ENCODE measurements at places on chromosomes 5 and 9.

GRCh38 chr5:169303119-169303515, 2.2 kb upstream of the SLIT3 start:
- no peaks in the 10 kb centered on the region for H3K36me3 ChIP-seq
- H3K4me1 ChIP-seq: no peaks in the 10 kb centered on the region
- peaks cover 20% of the 10 kb centered on the region for H3K27me3 ChIP-seq
- no peak overlapping the region for H3K27ac ChIP-seq
- H3K4me3 ChIP-seq: no peak overlapping the region
- no peak for DNase-seq

DNA sequence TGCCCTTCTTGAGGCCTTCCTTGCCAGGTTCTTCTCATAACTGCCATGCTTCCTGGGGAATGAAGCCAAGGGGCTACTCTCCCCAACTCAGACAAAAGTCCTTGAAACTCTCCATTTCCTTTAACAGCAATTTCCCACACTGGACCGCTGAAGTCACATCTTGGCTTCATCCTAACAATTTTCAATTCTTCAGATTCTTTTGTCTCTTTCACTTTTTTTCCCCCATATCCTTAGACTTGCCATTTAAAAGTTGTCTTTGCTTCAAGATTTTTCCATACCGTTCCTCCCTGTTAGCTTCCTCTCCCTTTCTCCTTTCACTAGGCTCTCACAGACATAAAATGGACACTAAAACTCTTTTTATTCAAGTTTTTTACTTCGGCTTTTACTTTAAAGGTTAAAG, 93.1 kb upstream of the ITGA1 start:
- H3K4me3 ChIP-seq: no peak overlapping the region
- no peaks in the 10 kb centered on the region for H3K27me3 ChIP-seq
- no peak overlapping the region for H3K27ac ChIP-seq
- DNase-seq: no peak
- H3K4me1 ChIP-seq: no peaks in the 10 kb centered on the region
- H3K36me3 ChIP-seq: no peaks in the 10 kb centered on the region

GRCh38 chr5:111704452-111705085, 52.4 kb downstream of the NREP start:
- H3K4me1 ChIP-seq: peaks cover 4% of the 10 kb centered on the region
- H3K4me3 ChIP-seq: no peak overlapping the region
- DNase-seq: no peak
- no peaks in the 10 kb centered on the region for H3K27me3 ChIP-seq
- no peaks in the 10 kb centered on the region for H3K36me3 ChIP-seq

- H3K27ac ChIP-seq: no peak overlapping the region
- no peaks in the 10 kb centered on the region for H3K27me3 ChIP-seq
- no peaks in the 10 kb centered on the region for H3K4me1 ChIP-seq
- no peaks in the 10 kb centered on the region for H3K36me3 ChIP-seq
- DNase-seq: no peak
These were observed 143.7 kb downstream of the PTTG1 start for GRCh38 chr5:160565376-160565775.

GRCh38 chr5:56108246-56108645, 113.5 kb upstream of the IL6ST start:
- no peak overlapping the region for H3K4me3 ChIP-seq
- no peaks in the 10 kb centered on the region for H3K27me3 ChIP-seq
- no peak overlapping the region for H3K27ac ChIP-seq
- H3K4me1 ChIP-seq: no peaks in the 10 kb centered on the region

DNA sequence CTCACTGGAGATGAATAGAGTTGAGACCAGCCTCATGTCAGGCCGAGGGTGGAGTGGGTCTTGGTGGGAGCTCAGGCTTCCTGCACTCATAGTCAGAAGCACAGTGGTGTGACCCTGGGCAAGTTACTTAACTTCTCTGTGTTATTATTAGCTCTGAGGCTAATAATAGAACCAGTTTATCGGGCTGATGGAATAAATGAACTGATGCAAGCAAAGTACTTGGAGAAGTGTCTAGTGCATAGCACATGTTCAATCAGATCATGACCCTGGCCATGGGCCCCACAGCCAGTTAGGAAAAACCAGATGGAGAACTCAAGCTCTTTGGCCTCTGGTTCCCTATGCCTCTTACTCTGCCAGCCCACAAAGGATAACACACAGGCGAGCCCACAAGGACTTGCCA, 45.3 kb upstream of the OSMR start:
- no peak overlapping the region for H3K27ac ChIP-seq
- no peaks in the 10 kb centered on the region for H3K27me3 ChIP-seq
- no peaks in the 10 kb centered on the region for H3K4me1 ChIP-seq
- no peak overlapping the region for H3K4me3 ChIP-seq
- DNase-seq: no peak

Data from colonic mucosa (tissue), 4 donors.